ENCODE measurements at places on chromosomes 7 and 10. TPM values are rescaled to one million over a fixed set of nuclear protein-coding genes. Genes with fewer than 3 reads are reported as not detected.
A peak's percentile ranks its signal among the peaks of the same experiment; 100 is the strongest.

Gene OR2A42
- 0.06 TPM for polyA plus RNA-seq

DNA sequence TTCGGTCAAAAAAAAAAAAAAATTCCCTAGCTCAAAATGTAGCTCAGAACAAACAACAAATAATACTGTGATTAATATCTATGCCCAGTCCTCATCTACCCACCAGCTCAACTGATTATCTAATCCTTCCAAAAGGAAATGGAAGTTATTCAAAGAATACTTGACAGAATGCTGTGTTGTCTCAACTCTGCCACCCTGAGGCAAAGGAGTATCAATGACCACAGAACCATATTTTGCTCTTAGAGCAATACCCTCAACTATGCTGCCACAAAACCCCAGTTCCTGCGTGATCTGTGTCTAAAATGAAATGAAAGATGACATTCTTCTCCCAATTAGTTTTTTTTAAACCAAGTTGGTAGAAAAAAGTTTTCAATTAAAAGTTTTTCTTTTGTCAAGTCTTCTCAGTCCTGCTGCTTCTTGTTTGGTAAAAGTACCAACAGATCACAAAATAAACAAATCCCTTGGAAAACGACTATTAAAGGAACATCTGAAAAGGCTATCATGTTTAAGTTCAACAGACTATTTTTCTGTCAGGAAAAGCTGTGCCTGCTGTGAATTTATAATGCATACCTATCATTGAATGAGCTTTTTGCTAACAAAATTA, 21.6 kb downstream of the RBM28 start:
- DNase-seq, result no peak

DNA sequence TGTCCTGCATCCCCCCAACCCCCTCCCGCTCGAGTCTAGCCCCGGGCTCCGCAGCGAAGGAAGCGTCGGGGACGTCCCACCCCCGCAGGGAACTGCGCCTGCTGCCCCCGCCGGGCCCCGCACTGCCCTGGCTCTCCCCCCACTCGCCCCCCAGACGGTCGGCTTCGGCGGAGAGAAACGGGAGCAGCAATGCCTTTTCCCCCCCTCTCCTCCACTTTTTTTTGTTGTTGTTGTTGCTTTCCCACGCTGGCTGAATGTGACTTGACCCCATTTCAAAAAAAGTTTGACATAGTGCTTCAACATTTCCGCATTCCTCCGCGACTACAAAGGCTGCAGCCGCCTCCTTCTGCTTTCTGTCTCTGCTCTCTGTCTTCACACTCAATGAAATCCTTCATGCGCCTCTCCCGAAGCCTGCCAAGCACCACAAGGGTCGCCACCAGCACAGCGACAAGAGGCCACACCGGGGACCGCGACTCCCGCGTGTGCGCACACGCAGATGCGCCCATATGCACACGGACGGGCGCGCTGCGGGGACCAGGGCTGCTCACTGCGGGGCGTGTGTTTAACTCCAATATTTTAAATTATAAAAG, 1.0 kb downstream of the CDK6 start:
- peak; percentile 92 for DNase-seq

GRCh38 chr10:52248697-52249306, 65.3 kb upstream of the DKK1 start:
- no peak for DNase-seq

Gene HABP2
- not detected for polyA plus RNA-seq

- no peak for DNase-seq
Observed at GRCh38 chr7:34603711-34604444, 54.1 kb upstream of the NPSR1 start.

Gene PRSS58
- not detected for polyA plus RNA-seq

Gene PIP
- not detected for polyA plus RNA-seq

DNA sequence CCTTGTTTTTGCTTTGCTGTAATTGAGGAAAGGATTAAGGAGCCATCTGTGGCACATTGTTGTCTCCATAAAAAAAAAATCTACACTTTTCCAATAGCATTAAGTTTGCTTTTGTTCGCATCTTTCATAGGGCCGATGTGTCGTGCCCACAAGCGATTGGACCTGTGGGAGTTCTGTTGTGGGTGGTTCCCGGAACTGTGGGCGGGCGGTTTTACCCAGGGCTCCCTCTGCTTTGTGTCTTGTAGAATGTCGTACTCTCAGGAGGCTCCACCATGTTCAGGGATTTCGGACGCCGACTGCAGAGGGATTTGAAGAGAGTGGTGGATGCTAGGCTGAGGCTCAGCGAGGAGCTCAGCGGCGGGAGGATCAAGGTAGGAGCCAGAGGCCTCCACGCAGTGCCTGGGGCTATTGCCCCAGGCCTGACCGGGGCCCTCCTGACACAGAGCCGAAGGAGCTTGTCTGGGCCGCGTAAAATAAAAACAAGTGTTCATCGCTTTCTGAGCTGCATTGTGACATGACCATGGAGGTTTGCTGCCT, 92.4 kb downstream of the ACTR3B start:
- DNase-seq, result no peak

Gene STMP1
- 22.3 TPM for polyA plus RNA-seq

GRCh38 chr10:76175533-76176165, 744.2 kb downstream of the LRMDA start:
- DNase-seq, result no peak

DNA sequence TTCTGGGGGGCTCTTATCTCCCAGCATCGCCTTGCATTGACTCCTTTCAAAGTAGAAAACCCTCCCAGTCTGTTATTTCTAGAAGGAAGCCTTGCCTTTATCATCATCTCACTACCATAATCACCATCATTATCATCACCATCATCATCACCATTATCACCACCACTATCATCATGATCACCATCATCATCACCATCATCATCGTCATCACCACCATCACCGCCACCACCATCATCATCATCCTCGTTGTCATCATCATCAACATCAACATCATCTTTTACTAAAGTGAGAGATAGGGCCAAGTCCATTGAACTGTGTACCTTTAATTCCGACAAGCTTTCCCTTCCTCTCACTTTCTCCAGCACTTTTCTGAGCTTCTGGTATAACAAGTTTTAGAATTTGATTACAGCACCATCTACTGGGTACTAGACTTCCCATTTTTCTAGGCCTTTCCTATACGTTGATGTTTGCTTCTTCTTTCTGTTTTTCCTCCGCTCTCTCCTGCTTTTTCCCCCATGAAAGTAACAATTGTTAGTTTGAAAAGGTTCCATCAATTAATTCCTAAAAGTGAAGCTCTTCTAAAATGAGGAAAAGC, 226.4 kb downstream of the BUB3 start:
- no peak for DNase-seq

GRCh38 chr10:133260895-133261725, 15.6 kb downstream of the ADAM8 start:
- peak; percentile 95 for DNase-seq

GRCh38 chr7:2947058-2947780, 96.4 kb downstream of the CARD11 start:
- DNase-seq, result no peak

Gene ATRNL1
- polyA plus RNA-seq, result 0.29 TPM

DNA sequence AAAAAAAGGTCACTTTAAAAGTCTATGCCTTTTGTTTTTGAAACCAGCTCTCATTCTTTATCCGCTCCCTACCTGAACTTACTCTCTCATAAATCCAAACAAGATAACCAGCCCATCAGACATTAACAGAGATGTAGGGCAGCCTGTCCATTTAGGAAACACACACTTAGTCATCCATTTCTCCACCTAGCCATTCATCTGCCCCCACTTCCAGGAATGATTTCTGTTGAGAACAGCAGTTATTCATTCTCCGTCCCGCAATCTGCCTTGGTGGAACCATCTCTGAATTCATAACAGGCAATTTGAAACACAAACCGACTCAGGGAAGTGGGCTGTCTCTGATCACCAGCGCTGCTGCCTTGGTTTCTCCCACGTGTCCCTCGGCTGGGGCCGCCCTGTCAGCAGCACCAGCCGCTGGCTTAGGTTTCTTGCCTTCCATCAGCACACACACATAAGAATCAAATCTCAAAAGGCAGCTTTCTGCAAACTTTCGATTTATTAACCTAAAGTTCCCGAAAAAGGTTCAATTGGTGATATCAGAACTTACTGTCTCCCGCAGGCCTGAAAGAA, 528.2 kb upstream of the NRP1 start:
- no peak for DNase-seq

- DNase-seq, result peak; percentile 72
Observed at GRCh38 chr10:69449841-69450240, 1.4 kb upstream of the TSPAN15 start.

Gene LIPN
- 0.07 TPM for polyA plus RNA-seq

DNA sequence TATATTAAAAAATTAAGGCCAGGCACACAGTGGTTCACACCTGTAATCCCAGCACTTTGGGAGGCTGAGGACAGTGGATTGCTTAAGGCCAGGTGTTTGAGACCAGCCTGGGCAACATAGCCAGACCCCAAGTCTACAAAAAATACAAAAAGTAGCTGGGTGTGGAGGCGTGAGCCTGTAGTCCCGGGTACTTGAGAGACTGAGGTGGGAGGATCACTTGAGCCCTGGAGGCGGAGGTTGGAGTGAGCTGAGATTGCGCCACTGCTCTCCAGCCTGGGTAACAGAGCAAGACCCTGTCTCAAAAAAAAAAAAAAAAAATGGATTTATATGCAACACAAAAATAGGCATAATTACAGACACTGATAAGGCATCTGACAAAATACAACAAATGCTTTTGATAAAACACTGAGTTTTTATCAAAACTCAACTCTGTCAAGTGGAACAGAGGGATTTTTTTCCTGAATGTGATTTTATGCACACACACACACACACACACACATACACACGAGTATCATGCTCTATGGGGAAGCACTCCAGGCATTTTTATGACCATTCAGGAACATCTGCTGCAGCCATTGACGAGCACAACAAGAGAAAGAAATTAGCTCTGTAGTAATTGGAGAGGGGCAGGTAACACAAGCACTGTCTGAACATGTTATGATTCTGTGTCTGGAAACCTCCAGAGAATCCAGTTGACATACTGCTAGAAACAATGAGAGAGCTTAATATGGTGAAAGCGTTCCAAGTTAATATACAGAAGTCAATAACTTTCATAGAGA, 193.1 kb downstream of the WDR37 start:
- peak; percentile 19 for DNase-seq

Gene PDCD4
- polyA plus RNA-seq, result 176 TPM

- no peak for DNase-seq
Observed at GRCh38 chr7:76352193-76352592, 6.6 kb downstream of the YWHAG start.

Gene CCNY
- 26.5 TPM for polyA plus RNA-seq

- DNase-seq, result no peak
Observed at GRCh38 chr10:49134327-49134726, 506 bp upstream of the FAM170B start.

Measured in spleen (tissue), 13 donors.